HCT116 (cell line): ENCODE measurements at places on chromosomes 6 and 20.

GRCh38 chr6:157822245-157823000 lies 623 bp upstream of the SNX9 start:
- DNase-seq: no peak

DNA sequence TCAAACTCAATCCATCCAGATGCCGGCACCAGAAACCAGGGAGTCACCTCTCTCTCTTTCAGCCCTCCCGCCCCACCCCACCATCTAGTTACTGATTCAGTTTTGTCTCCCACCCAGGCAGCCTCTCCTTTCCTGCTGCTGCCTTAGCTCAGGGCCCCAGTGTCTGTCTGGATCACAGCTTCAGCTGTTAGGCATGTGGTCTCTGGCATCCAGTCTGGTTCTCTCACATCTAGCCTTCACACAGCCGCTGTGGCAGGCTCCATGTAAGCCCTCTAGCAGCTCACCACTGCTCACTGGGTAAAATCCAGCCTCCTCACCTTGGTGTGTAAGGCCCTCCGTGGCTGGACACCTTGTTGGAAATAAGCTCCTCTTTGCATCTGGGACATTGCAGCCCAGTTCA lies 21.3 kb downstream of the AARS2 start:
- no peak for DNase-seq

- no peak for DNase-seq
Measured at GRCh38 chr6:91782802-91783201, 1195.9 kb upstream of the MAP3K7 start.

- DNase-seq: no peak
Measured at GRCh38 chr20:61931476-61932198, 134.0 kb downstream of the TAF4 start.

DNA sequence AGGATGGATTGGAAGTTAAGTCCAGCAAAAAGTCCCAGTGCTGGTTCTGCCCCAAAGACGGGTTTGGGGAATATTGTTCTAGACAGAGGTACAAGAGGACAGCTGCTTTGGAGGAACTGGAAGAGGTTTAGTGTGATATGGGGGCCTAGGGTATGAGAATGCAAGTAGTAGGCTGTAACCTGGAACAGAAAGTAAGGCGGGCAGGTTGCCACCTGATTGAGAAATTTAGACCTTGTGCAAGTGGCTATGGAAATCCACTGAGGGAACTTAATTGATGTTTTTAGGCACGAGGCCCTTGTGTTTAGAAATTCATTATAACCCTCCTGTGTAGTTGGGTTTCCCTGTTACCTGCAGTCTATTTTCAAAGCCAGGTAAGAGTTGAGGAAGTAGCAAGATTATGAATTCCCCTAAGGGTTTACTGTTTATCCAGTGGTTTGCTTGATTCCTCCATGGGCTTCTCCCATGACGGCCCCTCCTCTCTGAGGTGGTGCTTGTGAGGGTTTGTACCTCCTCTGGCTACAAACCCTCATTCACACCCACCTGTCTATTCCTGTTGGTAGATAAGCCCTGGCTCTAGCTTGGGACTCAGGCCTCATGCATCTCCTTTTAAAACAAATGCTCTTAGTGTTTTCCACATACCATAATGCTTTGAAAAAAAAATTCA lies 42.0 kb upstream of the BCAS1 start:
- DNase-seq: no peak

DNA sequence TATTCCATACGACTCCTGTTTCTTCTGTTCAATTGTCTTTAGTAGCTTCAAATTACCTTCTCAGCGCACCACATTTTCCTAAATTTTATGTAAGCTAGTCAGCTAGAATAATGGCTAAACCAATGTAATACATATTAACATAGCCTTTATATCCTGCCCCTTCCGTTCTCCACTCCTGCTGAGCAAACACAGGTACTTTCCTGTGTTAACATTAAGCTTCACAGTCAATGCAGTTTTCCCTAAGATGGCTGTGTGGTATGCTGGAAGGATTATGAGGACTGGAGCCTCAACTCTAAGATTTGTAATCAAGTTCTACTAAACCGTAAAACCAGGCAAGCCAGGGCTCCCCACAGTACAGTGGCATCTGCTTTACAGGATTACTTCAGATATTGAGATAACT lies 29.4 kb downstream of the HTR1B start:
- DNase-seq: no peak

DNA sequence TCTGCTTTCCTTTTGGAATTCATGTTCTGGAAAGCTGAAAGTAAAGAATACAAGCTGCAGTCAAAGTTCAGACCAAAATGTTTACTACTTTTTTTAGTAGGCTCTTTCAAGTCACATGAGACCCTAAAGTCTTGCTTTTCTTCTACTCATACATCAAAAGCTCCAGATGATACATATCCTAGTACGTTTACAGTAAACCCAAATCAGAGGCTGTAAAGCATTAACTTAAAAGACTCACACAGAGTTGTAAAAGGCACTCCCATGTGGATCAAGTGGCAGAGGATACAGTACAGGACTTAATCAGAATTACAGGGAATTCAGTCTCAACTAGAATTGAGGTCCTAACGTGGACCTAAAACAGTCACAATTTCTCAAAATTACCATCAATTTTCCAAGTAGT lies 40.7 kb downstream of the STK38 start:
- DNase-seq: no peak

GRCh38 chr6:169998457-169998856 lies 247.0 kb downstream of the ERMARD start:
- DNase-seq: no peak

GRCh38 chr6:139550361-139550760 lies 175.9 kb upstream of the CITED2 start:
- no peak for DNase-seq

- DNase-seq: no peak
Measured at GRCh38 chr6:3423439-3424184, 33.2 kb downstream of the SLC22A23 start.
